ENCODE measurements at places on chromosomes 4 and X.

DNA sequence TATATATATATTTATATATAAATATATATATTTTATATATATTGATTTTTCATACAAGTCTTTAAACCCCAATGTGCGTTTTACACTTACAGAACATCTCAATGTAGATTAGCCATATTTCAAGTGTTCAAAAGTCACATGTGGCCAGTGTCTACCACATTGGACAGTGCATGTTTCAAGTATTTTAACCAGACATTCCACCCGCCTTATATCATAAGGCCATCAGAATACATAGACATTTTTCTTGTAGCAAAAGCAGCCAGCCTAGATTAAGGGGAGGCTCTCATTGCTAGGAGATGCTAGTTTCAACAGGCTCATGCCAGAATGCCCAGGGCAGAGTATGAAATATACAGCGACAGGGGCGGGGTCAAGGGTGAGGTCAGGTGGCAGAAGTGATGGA, 202.0 kb downstream of the NR3C2 start:
- DNase-seq = no peak

DNA sequence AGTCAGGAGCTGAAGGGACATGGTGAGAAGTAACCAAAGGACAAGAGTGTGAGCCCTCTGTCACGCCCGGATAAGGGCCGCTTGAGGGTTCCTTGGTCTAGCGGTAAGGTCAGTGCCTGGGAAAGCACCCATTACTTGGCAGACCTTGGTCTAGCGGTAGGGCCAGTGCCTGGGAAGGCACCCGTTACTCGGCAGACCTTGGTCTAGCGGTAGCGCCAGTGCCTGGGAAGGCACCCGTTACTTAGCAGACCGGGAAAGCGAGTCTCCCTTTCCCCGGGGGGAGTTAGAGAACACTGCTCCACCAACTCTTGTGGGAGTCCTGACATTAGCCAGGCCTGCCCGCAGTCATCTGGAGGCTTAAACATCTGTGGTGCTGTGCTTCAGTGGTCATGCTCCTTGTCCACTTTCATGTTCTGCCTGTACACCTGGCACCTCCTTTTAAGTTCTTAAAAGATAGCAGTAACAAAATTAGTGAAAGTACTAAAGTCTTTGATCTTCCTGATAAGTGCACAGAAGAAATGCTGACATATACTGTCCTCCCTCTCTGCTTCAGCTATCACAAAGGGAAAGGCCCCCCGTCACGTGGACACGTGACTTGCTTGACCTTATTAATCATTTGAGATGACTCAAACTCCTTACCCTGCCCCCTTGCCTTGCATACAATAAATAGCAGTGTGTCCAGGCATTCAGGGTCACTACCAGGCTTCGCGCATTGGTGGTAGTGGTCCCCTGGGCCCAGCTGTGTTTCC, 9.3 kb upstream of the SEC24B start:
- DNase-seq = no peak

- DNase-seq = no peak
Measured at GRCh38 chr4:67084783-67085182, 460.5 kb downstream of the CENPC start.

- no peak for DNase-seq
Measured at GRCh38 chr4:156962528-156962974, 9.0 kb downstream of the PDGFC start.

All from stimulated activated CD8-positive, alpha-beta memory T cell treated with anti-CD3 and anti-CD28 coated beads, Interleukin-12 subunit alpha, Interleukin-12 subunit beta, amount 100 ng/mL, for 4 hours (primary cell).